HL-60 (cell line): ENCODE measurements at places on chromosomes 7 and 10.

- no peak for DNase-seq
These were observed 10.7 kb upstream of the IDI2 start for GRCh38 chr10:1036341-1036791.

DNA sequence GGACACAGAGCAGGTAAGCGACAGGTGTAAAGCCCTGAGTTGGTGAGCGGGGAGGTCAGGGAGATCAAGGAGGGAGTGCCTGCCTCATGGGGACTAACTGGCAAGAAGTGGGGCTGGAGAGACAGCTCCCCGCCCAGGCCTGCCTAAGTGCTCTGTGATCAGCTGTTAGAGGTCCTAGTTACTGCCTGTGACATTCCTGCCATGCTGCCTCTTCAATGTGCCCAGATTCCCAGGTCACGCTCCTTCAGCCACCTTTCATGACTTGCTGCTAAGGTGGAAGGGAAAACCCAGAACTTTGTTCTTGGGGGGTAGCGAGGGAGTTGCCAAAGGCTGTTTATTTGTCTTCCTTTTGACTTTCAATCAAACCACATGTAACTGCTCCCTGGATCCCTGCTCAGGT is 114.3 kb upstream of the ZNF438 start:
- DNase-seq, result no peak

DNA sequence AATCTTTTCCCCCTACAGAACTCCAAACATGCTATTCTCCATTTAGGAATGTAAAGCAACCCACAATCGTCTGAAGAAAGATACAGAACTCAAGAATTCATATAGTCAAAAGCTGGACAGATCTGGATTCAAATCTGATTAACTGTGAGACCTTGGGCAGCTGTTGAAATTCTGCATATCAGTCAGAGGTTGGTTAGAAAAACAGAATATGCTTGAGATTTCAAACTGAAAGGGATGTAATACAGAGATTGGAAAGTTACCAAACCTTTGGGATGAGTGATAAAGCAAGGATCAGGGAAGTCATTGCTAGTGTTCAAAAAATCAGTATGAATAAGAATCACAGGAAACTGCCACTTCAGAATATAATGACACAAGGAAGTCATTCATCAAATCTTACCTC is 406.6 kb downstream of the HTR7 start:
- DNase-seq, result no peak

DNA sequence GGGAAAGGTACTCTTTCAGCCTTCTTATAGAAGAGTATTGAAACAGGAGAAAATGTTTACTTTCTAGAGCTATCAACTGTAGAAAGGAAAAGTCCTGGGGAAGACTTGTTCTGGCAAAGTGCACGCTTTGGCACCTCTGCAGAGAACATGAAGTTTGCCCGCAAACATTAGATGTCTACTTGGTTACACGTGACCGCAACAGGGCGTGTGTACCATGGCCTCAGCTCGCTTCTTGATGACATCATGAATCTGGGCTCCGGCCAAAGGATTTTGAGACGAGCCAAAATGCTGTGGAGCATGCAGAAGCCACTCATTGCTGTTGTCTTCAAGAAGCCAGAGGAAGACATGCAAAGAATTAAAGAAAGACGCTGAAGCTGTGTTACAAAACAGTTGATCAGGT is 8.6 kb upstream of the TAS2R60 start:
- DNase-seq, result no peak

DNA sequence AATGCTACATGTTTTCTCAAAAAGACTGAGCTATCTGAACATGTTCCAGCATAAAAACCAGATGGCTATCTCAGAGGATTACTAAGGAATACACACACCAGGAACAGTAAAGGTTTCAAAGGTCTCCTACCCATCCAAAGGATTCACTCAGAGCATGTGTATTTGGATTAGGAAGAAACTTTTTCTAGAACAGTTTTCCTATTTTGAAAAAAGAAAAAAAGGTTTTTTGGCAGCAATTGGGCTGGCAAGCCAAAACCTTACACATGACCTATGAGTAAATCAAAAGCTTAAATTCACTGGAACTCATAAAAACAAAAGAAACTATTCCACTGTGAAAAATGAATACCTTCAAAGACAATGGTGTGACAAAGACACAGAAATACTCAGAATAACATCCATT is 9.6 kb downstream of the TPK1 start:
- DNase-seq, result no peak

DNA sequence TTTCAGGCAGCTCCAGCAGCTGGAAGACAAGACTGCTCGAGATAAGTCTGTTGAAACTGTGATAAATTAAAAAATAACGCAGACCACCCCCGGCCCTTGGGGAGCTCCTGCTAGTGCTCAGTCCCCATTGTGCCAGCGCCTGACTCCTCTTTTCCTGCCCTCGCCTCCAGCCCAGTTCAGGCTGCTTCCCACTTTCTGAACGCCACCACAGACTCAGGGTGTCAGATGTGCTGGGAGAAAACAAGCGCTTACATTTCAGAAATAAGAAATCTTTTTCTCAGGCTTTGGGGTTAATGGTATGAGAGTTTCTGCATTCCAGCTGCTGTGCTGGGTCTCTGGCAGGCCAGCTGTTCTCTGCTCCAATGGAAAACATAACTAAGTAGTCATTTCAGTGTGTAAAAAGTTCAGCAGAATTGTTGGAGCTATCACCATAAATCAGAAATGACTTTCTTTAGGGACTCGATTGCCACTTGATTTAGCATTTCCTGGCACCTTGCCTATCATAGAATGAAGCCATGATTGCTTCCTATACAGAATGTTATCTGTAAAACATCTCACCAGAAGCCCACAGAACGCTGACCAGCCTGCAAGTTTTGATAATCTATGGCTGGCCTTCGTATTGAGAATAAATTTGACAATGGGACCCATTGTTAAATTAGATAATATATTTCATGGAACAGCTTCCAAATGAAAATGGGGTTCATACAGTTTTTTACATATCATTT is 257.0 kb upstream of the ZNF32 start:
- no peak for DNase-seq

DNA sequence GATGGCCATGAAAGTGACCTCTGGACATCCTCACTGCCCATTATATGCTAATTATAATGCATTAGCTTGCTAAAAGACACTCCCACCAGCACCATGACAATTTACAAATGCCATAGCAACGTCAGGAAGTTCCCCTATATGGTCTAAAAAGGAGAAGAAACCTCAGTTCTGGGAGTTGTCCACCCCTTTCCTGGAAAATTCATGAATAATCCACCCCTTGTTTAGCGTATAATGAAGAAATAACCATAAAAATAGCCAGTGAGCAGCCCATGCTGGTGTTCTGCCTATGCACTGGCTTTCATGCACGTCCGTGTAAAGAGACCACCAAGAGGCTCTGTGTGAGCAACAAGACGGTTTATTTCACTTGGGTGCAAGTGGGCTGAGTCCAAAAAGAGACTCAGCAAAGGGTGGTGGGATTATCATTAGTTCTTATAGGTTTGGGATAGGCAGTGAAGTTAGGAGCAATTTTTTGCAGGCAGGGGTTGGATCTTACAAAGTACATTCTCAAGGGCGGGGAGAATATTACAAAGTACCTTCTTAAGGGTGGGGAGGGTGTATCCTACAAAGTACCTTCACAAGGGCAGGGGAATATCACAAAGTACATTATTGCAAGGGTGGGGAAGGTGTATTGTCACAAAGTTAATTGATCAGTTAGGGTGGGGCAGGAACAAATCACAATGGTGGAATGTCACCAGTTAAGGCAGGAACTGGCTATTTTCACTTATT is 45.6 kb downstream of the LBX1 start:
- no peak for DNase-seq

DNA sequence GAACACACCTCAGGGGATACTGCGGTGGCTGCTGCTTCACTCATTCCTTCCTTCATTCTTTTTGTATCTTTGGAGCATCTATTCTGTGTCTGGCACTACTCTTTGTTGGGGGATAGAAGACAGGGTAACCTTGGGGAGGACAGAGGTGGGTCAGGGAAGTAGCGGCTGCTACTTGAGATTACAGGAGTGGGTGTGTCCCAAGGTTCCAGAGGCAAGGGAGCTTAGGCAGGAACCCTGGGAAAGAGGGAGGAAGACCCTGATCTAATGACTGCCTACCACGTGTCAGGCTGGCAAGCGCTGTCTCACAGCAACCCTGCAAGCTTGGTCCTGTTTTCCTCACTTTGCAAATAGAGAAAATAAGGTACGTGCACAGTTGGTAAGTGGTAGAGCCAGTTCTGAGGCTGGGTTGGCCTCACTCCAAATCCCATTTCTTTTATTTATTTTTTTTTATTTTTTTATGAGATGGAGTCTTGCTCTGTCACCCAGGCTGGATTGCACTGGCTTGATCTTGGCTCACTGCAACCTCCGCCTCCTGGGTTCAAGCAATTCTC is 985.9 kb upstream of the ZNF722 start:
- DNase-seq, result no peak

GRCh38 chr10:79926037-79926436 is 22.9 kb downstream of the SFTPD start:
- no peak for DNase-seq

DNA sequence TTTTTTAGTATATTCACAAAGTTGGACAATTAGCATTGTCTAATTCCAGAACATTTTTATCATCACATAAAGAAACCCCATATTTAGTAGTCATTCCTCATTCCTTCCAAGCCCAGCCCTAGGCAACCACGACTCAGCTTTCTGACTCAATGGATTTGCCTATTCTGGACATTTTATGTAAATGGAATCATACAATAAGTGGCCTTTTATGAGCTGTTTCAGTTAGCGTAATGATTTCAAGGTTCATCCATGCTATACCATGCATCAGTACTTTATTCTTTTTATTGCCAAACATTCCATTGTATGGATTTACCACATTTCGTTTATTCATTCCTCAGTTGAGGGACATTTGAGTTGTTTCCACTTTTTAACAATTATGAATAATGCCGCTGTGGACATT is 249.2 kb downstream of the DYNC1I1 start:
- DNase-seq, result no peak
